Mammary epithelial cell (primary cell): ENCODE measurements at places on chromosomes 12 and 14.

- no peak for DNase-seq
Observed at GRCh38 chr12:106360400-106360994, 2.9 kb downstream of the POLR3B start.

DNA sequence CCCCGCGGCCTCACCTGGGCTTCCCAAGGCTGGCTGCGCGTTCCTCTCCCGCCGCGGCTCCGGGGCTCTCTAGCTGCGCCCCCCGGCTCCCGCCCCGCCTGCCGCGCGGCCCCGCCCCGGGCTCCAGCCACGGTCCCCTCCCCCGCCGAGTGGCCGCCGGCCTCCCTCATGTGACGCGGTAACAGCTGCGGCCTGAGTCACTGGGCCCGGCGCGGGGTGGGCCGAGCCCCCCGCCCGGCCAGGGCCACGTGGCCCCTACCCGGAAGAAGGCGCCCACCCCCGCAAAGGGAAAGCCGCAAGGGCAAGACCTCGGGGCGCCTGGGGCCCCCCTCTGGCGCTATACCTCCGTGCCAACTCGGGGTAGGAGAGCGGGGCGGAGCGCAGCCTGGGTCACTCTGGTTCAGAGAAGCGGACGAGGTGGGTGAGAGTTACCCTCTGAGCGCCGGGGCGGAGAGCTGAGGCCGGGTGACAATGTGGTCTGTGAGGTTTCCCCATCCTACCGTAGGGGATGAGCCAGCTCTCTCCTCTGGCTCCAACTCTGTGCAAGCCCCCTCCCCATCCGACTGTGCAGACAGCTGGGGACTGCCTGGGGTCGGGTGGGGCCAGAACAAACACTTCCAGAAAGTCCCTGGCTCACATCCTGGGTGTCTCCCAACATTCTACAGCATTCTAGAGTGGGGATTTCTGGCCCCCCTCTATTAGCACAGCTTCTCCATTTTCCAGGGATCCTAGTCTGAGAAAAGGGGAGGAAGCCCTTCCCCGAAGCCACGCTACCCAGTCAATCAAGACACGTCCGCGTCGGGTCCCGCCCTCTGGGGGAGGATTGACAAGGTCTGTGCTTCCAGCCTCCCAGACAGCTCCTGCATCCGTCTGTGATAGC, at the start of gene CD63:
Gene CD63 (minus strand): TSS at position 71 of the 880 bp plus-strand sequence. CDS start 668 bp downstream, outside the sequence.
- DNase-seq, result peak; percentile 93

DNA sequence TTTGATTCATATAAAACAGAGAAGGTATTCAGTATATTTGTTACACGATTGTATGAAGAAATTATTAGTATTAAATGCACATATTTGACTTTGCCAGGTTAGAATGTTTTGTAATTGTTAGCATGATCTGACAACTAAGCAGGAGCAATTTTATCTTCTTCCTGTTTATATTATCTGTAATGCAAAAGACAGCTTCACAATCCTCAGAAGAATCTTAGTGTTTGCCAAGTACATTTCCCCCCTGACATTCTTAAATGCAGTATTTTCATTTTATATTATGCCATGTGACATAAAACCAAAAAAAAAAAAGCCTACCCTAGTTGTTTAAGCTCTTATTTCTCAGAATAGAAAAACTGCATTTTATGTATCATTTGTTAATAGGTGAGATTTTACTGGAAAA, 469.4 kb downstream of the FOXG1 start:
- no peak for DNase-seq

GRCh38 chr12:2689393-2689792, 105.4 kb upstream of the FKBP4 start:
- DNase-seq, result no peak

DNA sequence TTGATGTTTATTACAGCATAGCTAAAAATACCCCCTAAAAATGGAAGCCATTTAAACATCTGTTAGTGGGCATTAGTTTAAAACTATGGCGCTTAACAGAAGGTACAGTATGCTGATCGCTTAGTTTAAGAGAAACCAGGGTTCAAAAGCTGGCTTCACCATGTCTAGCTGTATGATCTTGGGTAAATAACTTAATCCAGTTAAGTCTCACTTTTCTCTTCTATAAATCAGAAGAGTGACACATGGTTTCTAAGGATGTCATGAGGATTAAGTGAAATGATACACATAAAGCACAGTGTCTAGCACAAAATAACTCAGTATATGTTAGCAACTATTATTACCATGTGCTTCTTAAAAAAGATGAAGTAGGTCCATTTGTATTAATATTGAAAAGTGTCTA, 38.7 kb downstream of the STK38L start:
- DNase-seq, result no peak

DNA sequence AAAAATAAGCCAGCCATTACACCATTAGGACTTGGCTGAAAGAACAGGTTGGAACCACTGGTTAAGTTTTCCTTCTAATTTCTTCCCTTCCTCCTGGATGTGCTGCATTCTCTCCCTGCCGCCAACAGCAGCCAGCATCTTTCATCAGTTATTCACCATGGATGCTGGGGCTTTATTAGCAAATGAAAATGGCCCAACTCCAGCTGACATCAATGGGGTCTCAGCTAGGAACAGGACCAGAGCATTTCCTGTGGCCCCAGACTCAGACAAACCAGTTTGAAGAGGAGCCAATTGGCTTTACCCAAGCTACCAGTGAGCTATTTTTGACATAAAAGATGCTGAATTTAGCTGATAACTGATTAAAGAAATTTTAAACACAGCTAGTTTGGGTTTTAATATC, 26.0 kb upstream of the TBX5 start:
- DNase-seq, result no peak

- DNase-seq, result peak; percentile 87
Observed at GRCh38 chr12:110280779-110281548, at the start of gene ATP2A2. Gene ATP2A2 (plus strand): TSS chr12:110281247. CDS start chr12:110281790, 543 bp downstream.

- DNase-seq, result no peak
Observed at GRCh38 chr14:97218691-97219430, 421.7 kb downstream of the VRK1 start.

- DNase-seq, result no peak
Observed at GRCh38 chr12:71158361-71158882, 623 bp upstream of the TSPAN8 start.

GRCh38 chr14:33364466-33364865, 425.8 kb downstream of the NPAS3 start:
- DNase-seq, result no peak

- peak; percentile 33 for DNase-seq
Observed at GRCh38 chr14:91059576-91060350, 678 bp downstream of the RPS6KA5 start.

- DNase-seq, result peak; percentile 30
Observed at GRCh38 chr12:1313906-1314305, 280.5 kb downstream of the FBXL14 start.

- DNase-seq, result peak; percentile 28
Observed at GRCh38 chr12:25623816-25624215, 70.7 kb upstream of the LMNTD1 start.

DNA sequence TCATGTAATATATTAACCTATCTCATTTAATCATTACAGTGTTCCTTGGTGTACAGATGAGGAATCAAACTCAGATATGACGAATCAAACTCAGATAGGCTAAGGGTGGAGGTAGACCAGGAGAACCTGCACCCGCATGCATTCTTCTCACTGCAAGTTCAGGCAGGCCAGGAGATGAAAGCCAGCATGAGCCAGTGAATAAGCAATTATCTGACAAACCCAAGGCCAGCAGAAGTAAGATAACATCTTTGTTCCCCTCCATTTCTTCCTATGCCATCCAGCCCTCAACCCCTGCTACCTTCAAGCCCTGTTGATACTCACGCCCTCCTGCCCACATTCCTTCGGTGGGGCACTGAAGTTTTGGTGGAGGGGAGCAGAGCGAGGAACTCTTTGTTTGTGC, 152.2 kb downstream of the ETV6 start:
- peak; percentile 76 for DNase-seq

- DNase-seq, result no peak
Observed at GRCh38 chr14:68336165-68336564, 456.7 kb downstream of the ZFP36L1 start.

DNA sequence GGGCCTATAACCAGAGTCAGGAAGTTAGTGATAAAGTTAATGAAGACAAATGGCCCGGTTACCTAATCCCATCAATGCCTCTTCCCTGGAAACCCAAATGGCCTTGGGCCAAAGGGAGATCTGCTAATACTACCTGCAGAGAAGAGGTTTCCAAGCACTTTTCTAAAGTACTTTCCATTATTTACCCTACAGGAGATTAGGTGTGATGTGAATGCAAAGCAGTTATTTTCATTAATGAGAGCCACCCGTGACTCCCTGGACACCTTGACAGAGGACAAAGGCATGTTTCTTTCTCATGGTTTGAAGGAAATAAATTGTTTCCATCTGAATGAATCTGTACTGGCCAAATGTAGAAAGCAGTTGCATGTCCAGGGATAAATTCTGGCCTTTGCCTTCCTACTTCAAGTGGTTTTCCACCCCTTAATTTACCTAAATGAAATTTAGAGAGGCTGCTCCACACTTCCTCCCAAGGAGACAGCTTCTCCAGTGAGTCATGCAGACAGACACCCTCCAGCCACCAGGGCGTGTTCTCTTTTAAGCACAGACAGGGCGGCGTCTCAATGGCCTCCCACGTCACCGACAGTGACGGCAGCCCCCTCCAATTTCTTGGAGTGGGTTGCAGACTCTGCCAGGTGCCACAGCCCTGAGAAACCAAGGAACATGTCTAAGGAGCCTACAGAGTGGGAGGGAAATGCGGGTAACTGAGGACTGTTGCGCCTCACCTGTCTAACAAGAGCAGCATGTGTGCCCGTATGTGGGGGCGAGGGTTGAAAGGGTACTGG, 43.9 kb upstream of the GNPNAT1 start:
- DNase-seq, result peak; percentile 51

DNA sequence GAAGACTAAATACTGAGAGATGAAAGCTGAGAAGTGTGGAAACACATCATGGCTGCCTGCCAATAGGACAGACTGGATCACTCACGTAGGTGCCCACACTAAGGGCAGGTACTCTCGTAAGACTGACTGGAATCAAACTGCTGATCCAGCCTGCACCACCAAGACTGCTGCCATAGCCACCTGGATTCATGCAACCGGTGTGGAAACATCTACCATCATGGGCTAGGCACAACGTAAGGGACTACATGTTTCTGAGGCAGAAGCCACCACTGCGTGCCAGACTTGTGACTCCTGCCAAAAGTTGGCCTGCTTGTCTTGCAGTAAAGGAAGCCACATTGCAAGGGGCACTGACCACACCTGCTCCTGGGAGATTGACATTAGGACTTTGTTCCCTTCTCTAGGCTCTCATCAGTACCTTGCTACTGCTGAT, 3.8 kb downstream of the POMT2 start:
- DNase-seq, result peak; percentile 60

- DNase-seq, result no peak
Observed at GRCh38 chr12:39467432-39467870, 24.5 kb upstream of the KIF21A start.

GRCh38 chr12:76366163-76366562, 17.9 kb upstream of the BBS10 start:
- no peak for DNase-seq

DNA sequence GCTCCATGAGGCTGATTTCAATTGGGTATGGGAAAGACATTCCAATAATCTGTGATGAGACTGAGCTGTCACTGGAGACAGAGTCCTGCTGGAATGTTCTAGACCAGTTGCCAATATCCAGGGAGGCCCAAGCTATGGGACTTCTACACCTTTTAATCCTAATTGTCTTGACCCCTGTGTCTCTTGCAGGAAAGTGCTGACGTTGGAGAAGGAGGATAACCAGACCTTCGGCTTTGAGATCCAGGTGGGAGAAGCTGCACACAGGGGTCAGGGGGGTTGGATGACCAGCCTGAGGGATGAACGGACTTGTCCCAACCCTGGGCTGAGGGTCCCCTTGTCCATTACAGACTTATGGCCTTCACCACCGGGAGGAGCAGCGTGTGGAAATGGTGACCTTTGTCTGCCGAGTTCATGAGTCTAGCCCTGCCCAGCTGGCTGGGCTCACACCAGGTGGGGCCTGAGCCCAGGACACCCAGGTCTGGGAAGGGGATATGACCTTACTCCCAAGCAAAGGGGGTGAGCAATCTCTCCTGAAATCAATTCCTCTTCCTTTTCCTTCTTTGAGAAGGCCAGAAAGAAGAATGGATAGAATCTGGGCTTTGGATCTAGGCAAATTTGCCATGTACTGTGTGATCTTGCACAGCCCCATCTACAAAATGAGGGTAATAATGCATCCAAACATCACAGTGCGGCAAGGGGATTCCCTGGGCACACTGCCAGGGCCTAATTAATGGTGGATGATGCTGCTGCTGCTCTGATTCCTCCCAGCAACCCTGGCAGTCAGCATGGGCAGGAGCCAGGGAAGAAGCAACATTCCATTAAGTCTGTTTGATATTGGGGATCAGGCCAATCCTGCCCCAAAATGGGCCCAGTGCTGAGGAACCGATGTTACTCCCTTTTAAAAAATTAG, 4.2 kb downstream of the TAMALIN start:
- DNase-seq, result no peak

GRCh38 chr14:95040708-95041476, 116.4 kb downstream of the DICER1 start:
- DNase-seq, result no peak

DNA sequence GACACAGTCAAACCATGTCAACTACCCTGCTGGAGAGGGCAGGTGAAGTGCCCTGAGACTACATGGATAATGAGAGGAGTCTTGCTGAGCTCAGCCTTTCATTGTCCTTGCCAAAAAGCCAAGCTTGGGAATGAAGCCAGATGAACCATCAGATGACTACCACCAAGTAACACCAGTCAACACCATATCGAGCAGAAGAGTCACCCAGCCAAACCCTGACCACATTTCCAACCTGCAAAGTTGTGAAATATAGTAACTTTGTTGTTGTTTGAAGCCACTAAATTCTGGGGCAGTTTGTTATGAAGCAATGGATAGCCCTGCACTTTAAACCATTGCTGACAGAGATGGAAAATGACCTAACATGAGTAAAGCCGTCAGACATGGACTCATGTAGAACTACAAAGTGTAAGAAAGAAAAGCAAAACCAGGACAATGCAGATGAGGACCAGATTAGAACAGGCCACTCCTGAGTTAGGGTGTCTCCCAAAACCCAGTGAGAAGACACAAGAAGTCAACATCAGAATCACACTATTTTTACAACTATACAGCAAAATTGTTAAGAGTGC, 12.5 kb upstream of the CRADD start:
- peak; percentile 81 for DNase-seq

- no peak for DNase-seq
Observed at GRCh38 chr12:122243965-122244364, 18.1 kb upstream of the DIABLO start.

- peak; percentile 35 for DNase-seq
Observed at GRCh38 chr14:102593061-102593824, 794 bp downstream of the RCOR1 start.

- DNase-seq, result no peak
Observed at GRCh38 chr14:29310210-29310609, 543.6 kb downstream of the FOXG1 start.

- peak; percentile 14 for DNase-seq
Observed at GRCh38 chr12:32155961-32156529, 49.4 kb downstream of the BICD1 start.

DNA sequence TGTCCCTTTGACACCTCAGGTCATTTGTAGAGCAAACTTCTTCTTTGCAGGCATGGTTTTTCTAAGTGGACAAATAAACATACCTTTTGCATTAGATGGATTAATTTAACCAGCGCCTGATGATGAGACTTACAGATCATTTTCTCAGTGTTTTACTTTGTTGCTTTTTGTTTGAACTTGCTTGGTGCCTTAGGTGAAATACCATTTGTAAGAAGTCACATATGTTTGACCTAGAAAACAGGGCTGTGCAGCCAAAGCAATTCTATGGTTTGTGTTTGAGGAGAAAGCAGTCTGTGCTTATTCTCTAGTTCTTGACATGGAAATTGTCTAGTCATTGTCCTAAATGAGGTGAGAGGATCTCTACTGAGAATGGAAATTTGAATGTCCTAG, 111.1 kb downstream of the DIP2B start:
- DNase-seq, result peak; percentile 90
